ENCODE measurements at places on chromosomes 3 and 15. TPM values are rescaled to one million over a fixed set of nuclear protein-coding genes. Genes with fewer than 3 reads are reported as not detected.
A peak's percentile ranks its signal among the peaks of the same experiment; 100 is the strongest.

INSYN1 gene
- not detected for total RNA-seq

SRGAP3 gene
- 0.40 TPM for total RNA-seq

DNA sequence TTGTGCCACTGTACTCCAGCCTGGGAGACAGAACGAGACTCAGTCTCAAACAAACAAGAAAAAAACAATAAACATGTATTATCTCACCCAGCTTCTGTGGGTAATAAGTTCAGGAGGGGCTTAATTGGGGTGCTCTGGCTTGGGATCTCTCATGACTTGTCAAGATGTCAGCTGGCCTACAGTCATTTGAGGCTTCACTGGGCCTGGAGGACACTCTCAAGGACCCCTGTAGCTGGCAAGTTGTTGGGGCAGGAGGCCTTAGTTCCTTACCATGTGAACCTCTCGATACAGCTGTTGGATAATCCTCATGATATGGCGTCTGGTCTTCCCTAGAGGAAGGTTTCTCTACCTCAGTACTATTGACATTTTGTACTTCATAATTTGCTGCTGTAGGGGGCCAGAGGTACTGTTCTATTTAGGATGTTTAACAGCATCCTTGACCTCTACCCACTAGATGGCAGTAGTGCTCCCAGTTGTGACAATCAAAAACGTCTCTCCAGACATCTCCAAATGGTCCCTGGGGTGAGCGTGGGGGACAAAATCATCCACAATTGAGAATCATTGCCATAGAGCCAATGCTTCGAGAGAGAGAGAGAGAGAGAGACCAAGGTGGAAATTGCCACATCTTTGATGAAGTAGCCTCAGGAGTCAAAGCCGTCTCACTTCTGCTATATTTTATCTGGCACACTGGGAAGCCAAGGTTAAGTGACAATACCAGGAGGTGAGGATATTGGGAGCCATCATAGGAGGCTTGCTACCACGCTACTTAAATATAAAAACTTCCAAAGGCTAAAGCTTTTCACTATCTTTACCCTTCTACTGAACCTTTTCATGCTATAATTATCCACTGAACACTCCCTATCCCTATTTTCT lies 23.9 kb upstream of the SLTM start:
- H3K27me3 ChIP-seq = peaks cover 3% of the 10 kb centered on the region
- H3K4me1 ChIP-seq = peaks cover 10% of the 10 kb centered on the region
- no peak overlapping the region for H3K4me3 ChIP-seq

GRCh38 chr3:59326246-59327024 lies 276.6 kb upstream of the CFAP20DC start:
- H3K27me3 ChIP-seq = no peaks in the 10 kb centered on the region
- no peaks in the 10 kb centered on the region for H3K4me1 ChIP-seq
- H3K4me3 ChIP-seq = no peak overlapping the region
- no peak for DNase-seq

- peaks cover 4% of the 10 kb centered on the region for H3K4me1 ChIP-seq
- DNase-seq = no peak
- no peak overlapping the region for H3K4me3 ChIP-seq
- no peaks in the 10 kb centered on the region for H3K36me3 ChIP-seq
- H3K27me3 ChIP-seq = peaks cover 33% of the 10 kb centered on the region
These were observed 35.3 kb upstream of the CDCP1 start for GRCh38 chr3:45181496-45181895.

DNA sequence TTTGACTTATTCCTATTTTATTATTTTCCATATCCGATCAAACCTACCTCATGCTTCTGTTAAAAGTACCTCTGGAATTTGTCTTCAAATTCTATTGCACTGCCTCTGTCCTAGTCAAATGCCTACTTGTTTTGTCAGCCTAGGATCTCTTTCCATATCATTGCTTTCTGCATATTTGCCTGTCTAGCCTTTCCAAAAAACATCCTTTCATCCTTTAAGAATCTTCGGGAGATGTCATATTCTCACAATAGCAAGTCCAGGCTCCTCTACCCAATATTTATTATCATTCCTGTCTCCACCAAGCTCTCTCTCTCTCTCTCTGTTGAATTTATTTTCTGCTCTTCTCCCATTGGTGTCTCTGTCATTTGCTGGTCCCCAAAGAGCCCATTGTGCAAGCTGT lies 80.1 kb downstream of the LRRC28 start:
- no peak overlapping the region for H3K4me3 ChIP-seq
- DNase-seq = no peak
- H3K27ac ChIP-seq = no peak overlapping the region
- H3K36me3 ChIP-seq = no peaks in the 10 kb centered on the region
- H3K4me1 ChIP-seq = peaks cover 4% of the 10 kb centered on the region
- H3K27me3 ChIP-seq = no peaks in the 10 kb centered on the region

- no peak overlapping the region for H3K27ac ChIP-seq
- peaks cover 9% of the 10 kb centered on the region for H3K4me1 ChIP-seq
- no peaks in the 10 kb centered on the region for H3K27me3 ChIP-seq
These were observed 137.4 kb downstream of the NR1I2 start for GRCh38 chr3:119918992-119919933.

DNA sequence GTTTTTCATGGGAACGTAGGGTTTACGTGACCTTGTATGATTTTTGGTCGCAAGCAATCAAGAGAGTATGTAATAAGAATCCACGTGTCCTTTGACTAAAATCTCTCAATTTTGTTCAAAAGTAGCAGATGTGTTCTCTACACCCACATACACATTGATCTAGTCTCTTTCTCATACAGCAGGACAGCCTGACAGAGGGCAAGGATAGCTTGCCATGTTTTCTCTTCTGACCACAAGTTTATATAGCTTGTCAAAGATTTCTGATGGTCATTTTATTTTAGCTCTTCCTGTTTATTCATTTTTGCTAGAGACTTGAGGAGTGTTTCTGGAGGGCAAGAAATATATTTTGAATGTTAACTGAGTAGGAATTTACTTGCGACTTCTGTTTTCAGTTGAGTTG lies 570.2 kb upstream of the ALCAM start:
- no peaks in the 10 kb centered on the region for H3K36me3 ChIP-seq
- no peaks in the 10 kb centered on the region for H3K4me1 ChIP-seq
- no peaks in the 10 kb centered on the region for H3K27me3 ChIP-seq
- no peak overlapping the region for H3K4me3 ChIP-seq

DNA sequence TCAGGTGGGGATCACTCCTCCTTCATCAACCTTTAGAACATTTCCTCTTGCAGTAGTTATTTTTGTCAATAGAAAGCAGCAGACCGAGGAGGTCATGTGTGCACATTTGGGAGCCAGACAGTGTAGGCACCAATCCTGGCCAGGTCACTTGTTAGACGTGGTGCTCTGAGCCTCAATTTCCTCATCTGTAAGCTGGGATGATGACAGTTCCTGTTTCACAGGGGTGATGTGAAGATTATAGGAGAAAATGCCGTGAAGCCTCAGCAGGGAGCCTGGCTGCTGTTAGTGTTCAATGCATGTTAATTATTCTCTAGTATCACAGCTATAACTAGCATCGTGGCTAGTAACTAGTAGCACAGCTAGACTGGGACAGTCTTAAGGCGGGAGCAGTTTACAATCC lies 64.7 kb downstream of the ATP2B2 start:
- H3K36me3 ChIP-seq = no peaks in the 10 kb centered on the region
- no peak for DNase-seq
- H3K27me3 ChIP-seq = no peaks in the 10 kb centered on the region
- H3K27ac ChIP-seq = no peak overlapping the region
- peaks cover 29% of the 10 kb centered on the region for H3K4me1 ChIP-seq

GRCh38 chr3:89395456-89395855 lies 288.0 kb downstream of the EPHA3 start:
- no peak overlapping the region for H3K27ac ChIP-seq
- no peaks in the 10 kb centered on the region for H3K4me1 ChIP-seq
- no peak for DNase-seq
- H3K4me3 ChIP-seq = no peak overlapping the region
- no peaks in the 10 kb centered on the region for H3K27me3 ChIP-seq
- no peaks in the 10 kb centered on the region for H3K36me3 ChIP-seq

- H3K36me3 ChIP-seq = peaks cover 55% of the 10 kb centered on the region
- peaks cover 3% of the 10 kb centered on the region for H3K27me3 ChIP-seq
- H3K4me1 ChIP-seq = peaks cover 53% of the 10 kb centered on the region
- peak overlapping the region; percentile 51 for H3K27ac ChIP-seq
- peak overlapping the region; percentile 100 for H3K4me3 ChIP-seq
These were observed 2.1 kb downstream of the TLE3 start for GRCh38 chr15:70095408-70096214.

DNA sequence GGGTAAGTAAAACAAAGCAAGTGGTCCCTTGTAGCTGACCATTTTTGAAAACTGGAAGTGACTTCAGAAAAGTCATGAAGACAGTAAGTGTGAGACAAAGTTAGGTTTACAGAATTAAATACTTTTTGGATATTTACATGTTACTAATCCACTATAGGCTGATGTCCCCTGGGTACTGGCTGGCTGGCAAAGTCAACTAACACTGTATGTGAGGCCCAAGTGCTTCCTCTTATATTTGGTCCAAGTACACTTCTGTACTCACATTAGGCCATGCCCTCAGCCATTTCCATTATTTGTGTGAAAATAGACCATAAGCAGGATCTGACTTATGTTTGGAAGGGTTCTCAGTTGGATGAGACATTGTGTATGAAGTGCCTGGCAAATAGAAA lies 5.5 kb upstream of the LEKR1 start:
- peaks cover 2% of the 10 kb centered on the region for H3K36me3 ChIP-seq
- H3K27ac ChIP-seq = no peak overlapping the region
- H3K4me3 ChIP-seq = no peak overlapping the region
- H3K4me1 ChIP-seq = peaks cover 45% of the 10 kb centered on the region

DNA sequence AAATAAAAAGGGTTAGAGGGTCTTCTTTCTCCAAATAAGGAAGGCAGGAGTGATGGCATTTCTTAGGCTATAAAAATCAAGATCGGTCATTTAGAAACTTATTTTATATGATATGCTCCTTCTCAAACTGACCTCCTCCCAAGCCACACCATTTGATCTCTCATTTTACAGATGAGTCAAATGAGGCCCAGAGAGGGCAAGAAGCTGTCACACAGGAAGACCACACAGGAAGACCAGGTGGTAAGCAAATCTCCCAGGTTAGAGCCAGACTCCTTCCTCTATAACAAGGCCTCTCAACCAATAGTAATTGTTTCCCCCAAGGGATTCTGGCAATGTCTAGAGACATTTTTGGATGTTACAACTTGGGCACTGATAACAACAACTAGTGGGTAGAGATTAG lies 13.8 kb downstream of the TLE3 start:
- peaks cover 81% of the 10 kb centered on the region for H3K36me3 ChIP-seq
- H3K4me3 ChIP-seq = peak overlapping the region; percentile 21
- peaks cover 48% of the 10 kb centered on the region for H3K4me1 ChIP-seq
- no peak overlapping the region for H3K27ac ChIP-seq

All from activated CD4-positive, alpha-beta T cell treated with anti-CD3 and anti-CD28 coated beads, Interleukin-2, amount 10 ng/mL, durations not matched to agents 24 days and 14 days (primary cell).